ENCODE measurements at places on chromosomes 4 and X. TPM values are rescaled to one million over a fixed set of nuclear protein-coding genes. Genes with fewer than 3 reads are reported as not detected.

DNA sequence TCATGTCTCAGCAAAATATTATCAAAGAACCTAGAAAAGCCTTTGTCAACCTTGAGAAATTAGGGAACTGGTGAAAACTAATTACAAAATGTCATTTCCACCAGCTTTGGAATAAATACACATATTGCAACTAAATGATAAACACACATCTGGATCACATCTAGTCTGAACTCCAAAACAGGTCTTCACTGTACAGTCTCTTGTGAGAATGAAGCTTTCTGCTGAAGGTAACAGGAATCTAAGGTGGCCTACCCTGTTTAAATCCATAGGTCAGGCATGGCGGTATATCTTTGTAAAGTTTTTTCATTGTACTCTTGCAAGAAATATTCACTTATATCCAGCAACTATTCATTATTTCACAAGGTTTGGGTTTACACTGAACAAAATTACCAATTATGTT, 1.7 kb downstream of the SH3D19 start:
- no peaks in the 10 kb centered on the region for H3K36me3 ChIP-seq
- peak overlapping the region; percentile 82 for H3K4me3 ChIP-seq
- peaks cover 35% of the 10 kb centered on the region for H3K4me1 ChIP-seq
- peak overlapping the region; percentile 87 for H3K27ac ChIP-seq
- no peaks in the 10 kb centered on the region for H3K27me3 ChIP-seq

GRCh38 chrX:23726191-23726590, 16.9 kb downstream of the ACOT9 start:
- no peaks in the 10 kb centered on the region for H3K27me3 ChIP-seq
- no peak for DNase-seq
- H3K4me3 ChIP-seq: no peak overlapping the region
- H3K4me1 ChIP-seq: no peaks in the 10 kb centered on the region
- H3K36me3 ChIP-seq: no peaks in the 10 kb centered on the region

UGT8 gene
- total RNA-seq: 0.25 TPM

GRCh38 chr4:139282065-139282720, 2.2 kb upstream of the MGARP start:
- H3K4me1 ChIP-seq: peaks cover 11% of the 10 kb centered on the region
- H3K27ac ChIP-seq: no peak overlapping the region
- no peak overlapping the region for H3K4me3 ChIP-seq
- H3K36me3 ChIP-seq: no peaks in the 10 kb centered on the region
- no peak for DNase-seq

DNA sequence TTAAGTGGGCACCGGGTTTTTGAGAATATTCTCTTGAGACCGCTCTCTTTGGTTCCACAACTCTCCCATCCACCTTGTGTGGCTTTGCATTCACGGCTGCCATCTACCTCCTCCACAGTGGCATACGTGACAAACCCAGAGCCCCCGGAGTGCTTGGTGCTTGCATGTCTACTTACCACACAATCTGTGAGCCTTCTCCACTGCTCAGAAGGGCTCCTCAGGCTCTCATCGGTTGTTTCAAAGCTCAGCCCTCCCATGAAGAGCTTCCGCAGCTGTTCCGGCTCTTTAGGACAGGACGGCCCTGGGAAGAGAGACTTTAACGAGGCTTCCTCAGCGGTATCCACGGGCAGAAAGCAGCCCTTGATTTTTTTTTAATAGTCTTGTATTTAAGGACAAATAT, 167.6 kb upstream of the ANK2 start:
- DNase-seq: no peak
- no peaks in the 10 kb centered on the region for H3K4me1 ChIP-seq
- peak overlapping the region; percentile 25 for H3K4me3 ChIP-seq
- H3K27ac ChIP-seq: peak overlapping the region; percentile 26
- H3K36me3 ChIP-seq: no peaks in the 10 kb centered on the region
- no peaks in the 10 kb centered on the region for H3K27me3 ChIP-seq

DNA sequence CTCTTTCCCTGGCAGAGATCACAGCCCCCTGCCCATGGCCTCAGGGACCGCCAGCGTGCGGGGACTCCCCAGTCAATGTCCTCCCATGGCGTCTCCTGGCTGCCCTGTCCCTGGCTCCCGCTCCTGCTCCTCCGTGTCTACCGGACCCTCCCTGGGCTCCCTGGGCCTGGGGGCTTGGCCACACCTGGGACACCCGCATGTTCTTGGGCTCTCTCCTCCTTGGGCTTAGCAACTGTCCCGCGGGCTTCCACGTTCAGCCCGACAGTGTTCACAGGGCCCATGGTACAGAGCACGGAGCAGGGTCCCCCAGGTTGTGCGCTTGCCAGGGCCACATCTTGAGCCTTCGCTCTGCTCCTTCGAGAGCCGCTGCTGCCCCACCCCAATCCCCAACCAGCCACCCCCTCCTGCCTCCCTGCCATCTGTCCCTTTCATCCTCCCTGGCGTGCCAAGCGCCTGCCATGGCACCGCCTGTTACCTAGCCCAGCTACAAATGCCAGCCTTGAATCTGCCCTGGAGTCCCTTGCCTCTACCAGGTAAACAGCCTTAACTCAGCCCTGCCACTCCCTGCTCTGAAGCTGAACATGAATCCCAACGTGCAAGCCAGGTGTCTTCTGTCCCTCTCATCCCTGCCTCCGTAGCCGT, 3.9 kb downstream of the AVPR2 start:
- DNase-seq: no peak
- no peak overlapping the region for H3K27ac ChIP-seq
- no peak overlapping the region for H3K4me3 ChIP-seq
- H3K36me3 ChIP-seq: no peaks in the 10 kb centered on the region

- H3K4me1 ChIP-seq: peaks cover 8% of the 10 kb centered on the region
- H3K27ac ChIP-seq: no peak overlapping the region
- DNase-seq: no peak
- no peaks in the 10 kb centered on the region for H3K27me3 ChIP-seq
- no peak overlapping the region for H3K4me3 ChIP-seq
Measured at GRCh38 chr4:7779432-7779768, 160.3 kb downstream of the AFAP1 start.

GRCh38 chr4:183722731-183723560, 63.9 kb downstream of the TRAPPC11 start:
- no peak for DNase-seq
- H3K27me3 ChIP-seq: no peaks in the 10 kb centered on the region
- peaks cover 9% of the 10 kb centered on the region for H3K4me1 ChIP-seq
- H3K4me3 ChIP-seq: peak overlapping the region; percentile 51
- H3K36me3 ChIP-seq: no peaks in the 10 kb centered on the region

- no peaks in the 10 kb centered on the region for H3K27me3 ChIP-seq
- H3K27ac ChIP-seq: no peak overlapping the region
Measured at GRCh38 chrX:129739578-129739977, 799 bp downstream of the XPNPEP2 start.

SCD5 gene
- 16.9 TPM for total RNA-seq

- no peaks in the 10 kb centered on the region for H3K4me1 ChIP-seq
- no peaks in the 10 kb centered on the region for H3K27me3 ChIP-seq
- H3K27ac ChIP-seq: no peak overlapping the region
- H3K4me3 ChIP-seq: no peak overlapping the region
- no peak for DNase-seq
Measured at GRCh38 chrX:29728639-29729038, 486.7 kb upstream of the MAGEB2 start.

DNA sequence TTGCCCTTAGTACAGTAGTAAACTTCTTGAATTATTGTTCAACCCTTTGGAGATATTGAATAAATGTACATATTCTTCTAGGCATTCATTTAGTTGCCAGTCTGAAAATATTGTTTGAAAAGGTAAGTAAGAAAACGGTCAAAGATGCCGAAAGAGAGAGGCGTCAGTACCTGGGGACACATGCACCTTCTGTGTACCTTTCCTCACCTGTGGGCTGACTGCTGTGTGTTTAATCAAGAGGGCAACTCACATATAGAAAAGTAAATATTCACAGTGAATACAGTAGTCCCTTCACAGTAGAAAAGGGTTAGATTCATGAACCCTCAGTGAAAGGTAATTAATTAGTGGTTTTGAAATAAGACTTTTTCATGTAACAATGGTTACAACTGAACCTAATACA, 6.9 kb downstream of the ANXA10 start:
- no peaks in the 10 kb centered on the region for H3K27me3 ChIP-seq
- DNase-seq: no peak
- H3K36me3 ChIP-seq: no peaks in the 10 kb centered on the region
- H3K4me1 ChIP-seq: no peaks in the 10 kb centered on the region
- H3K4me3 ChIP-seq: no peak overlapping the region
- no peak overlapping the region for H3K27ac ChIP-seq

DNA sequence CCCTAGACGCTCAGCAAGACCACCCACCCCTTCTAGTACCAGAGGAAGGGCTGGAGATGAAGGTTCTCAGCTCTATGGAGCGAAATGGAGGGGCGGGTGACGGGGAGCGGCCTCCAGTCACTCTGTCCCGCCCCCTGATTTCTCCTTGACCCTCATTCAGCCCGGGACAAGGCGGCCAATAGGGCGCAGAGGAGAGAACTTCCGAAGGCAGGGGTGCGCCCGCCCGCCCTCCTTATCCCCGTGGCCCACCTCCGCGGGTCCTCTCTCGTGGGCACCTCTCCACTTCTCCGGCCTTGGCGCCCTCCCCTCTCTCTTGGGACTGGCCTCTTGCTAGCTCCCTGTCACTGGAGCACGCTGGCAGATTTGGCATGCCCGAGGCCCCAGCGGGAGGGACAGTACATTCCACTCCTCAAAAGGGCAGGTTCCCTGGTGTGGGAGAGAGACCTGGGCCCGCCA, 1.1 kb upstream of the SEPTIN6 start:
- H3K4me3 ChIP-seq: peak overlapping the region; percentile 53
- peak overlapping the region; percentile 78 for H3K27ac ChIP-seq
- H3K4me1 ChIP-seq: peaks cover 8% of the 10 kb centered on the region
- H3K36me3 ChIP-seq: no peaks in the 10 kb centered on the region
- no peak for DNase-seq

- no peak overlapping the region for H3K27ac ChIP-seq
- no peak overlapping the region for H3K4me3 ChIP-seq
- H3K4me1 ChIP-seq: no peaks in the 10 kb centered on the region
Measured at GRCh38 chr4:138859254-138859653, 156.3 kb upstream of the NOCT start.

GRCh38 chr4:47612116-47613023, 127.3 kb downstream of the ATP10D start:
- no peaks in the 10 kb centered on the region for H3K4me1 ChIP-seq
- H3K36me3 ChIP-seq: no peaks in the 10 kb centered on the region
- no peak for DNase-seq
- peak overlapping the region; percentile 25 for H3K27ac ChIP-seq

ASB11 gene
- total RNA-seq: not detected

TMPRSS11B gene
- 40.8 TPM for total RNA-seq

GRCh38 chr4:77798385-77798784, 20.8 kb downstream of the CNOT6L start:
- H3K36me3 ChIP-seq: no peaks in the 10 kb centered on the region
- peaks cover 70% of the 10 kb centered on the region for H3K4me1 ChIP-seq
- H3K27me3 ChIP-seq: no peaks in the 10 kb centered on the region
- no peak for DNase-seq

- DNase-seq: no peak
- no peak overlapping the region for H3K4me3 ChIP-seq
- no peaks in the 10 kb centered on the region for H3K27me3 ChIP-seq
- no peaks in the 10 kb centered on the region for H3K36me3 ChIP-seq
- no peaks in the 10 kb centered on the region for H3K4me1 ChIP-seq
- no peak overlapping the region for H3K27ac ChIP-seq
Measured at GRCh38 chrX:118644378-118644777, 83.0 kb upstream of the IL13RA1 start.

CC2D2A gene
- total RNA-seq: 33.1 TPM

- H3K27ac ChIP-seq: peak overlapping the region; percentile 9
- peaks cover 25% of the 10 kb centered on the region for H3K4me1 ChIP-seq
- DNase-seq: no peak
- H3K36me3 ChIP-seq: no peaks in the 10 kb centered on the region
- H3K4me3 ChIP-seq: no peak overlapping the region
Measured at GRCh38 chr4:4524364-4524763, 17.5 kb downstream of the STX18 start.

All from vagina (tissue), 2 donors.